ENCODE measurements at places on chromosomes 5 and 9. TPM values are rescaled to one million over a fixed set of nuclear protein-coding genes. Genes with fewer than 3 reads are reported as not detected.

PRR7 gene
- total RNA-seq: 0.48 TPM

SPATA31C1 gene
- not detected for total RNA-seq

TNIP1 gene
- total RNA-seq: 91.8 TPM

MIGA2 gene
- total RNA-seq: 27.9 TPM

IL5 gene
- total RNA-seq: not detected

NME5 gene
- total RNA-seq: 1.9 TPM

GPRIN1 gene
- 1.2 TPM for total RNA-seq

ECSCR gene
- total RNA-seq: 17.4 TPM

NAIP gene
- 37.7 TPM for total RNA-seq

DNA sequence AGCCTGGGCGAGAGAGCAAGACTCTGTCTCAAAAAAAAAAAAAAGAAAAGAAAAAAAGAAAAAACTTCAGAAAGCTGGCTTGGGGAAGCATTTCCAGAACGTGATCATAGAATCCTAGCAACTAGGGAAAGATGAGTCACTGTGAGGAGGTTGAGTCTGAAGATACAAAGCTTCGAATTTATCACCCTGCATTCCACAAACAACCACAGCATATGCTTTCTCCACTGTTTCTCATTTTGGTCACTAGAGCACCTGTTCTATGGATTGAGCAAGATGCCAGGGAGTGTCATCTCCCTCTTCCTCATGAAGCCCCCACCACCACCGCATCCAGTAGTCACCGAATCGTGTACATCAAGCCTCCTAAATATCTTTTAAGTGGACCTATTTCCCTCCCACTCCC is 37.9 kb downstream of the SEMA5A start:
- peak overlapping the region; percentile 38 for H3K27ac ChIP-seq
- no peaks in the 10 kb centered on the region for H3K27me3 ChIP-seq

GRCh38 chr5:103409013-103409670 is 150.6 kb downstream of the MACIR start:
- H3K4me1 ChIP-seq: no peaks in the 10 kb centered on the region
- no peaks in the 10 kb centered on the region for H3K36me3 ChIP-seq
- H3K4me3 ChIP-seq: no peak overlapping the region
- no peaks in the 10 kb centered on the region for H3K27me3 ChIP-seq
- no peak overlapping the region for H3K27ac ChIP-seq

DNA sequence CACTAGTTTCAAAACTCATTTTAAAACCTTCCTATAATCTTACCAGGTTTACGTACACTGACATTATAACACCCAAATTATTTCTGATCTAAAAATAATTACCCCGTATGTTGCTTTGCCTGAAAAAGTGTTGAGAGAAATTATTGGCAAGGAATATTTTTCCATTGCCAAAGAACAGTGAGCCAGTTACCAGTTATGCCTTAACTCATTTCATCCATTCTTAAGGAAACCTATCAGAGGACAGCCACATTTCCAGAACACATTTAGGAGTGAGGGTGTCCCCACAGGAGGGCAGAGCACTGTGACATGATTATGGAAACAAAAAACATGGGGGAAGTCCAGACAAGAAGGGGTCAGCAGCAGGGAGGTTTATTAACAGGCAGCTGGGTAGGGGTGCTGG is 52.2 kb downstream of the GABBR2 start:
- no peaks in the 10 kb centered on the region for H3K27me3 ChIP-seq
- H3K36me3 ChIP-seq: no peaks in the 10 kb centered on the region
- no peak overlapping the region for H3K4me3 ChIP-seq
- H3K27ac ChIP-seq: no peak overlapping the region
- DNase-seq: no peak
- no peaks in the 10 kb centered on the region for H3K4me1 ChIP-seq

DNA sequence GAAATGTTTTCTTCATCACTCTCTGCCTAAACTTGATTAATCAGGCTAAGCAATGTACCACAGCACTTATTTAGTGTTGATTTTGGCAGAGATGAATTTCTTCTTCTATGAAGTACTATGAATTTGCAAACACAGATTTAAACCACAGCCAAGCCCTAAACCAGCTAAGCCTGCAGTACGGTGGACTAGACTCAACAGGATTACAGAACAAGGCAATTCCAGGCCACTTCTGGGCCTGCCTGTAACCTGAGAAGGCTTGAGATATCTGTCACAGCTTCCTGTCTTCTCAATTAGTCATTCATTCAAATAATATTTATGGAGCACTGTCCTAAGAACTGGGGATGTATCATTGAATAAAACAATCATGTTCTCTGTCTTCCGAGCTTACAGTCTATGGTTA is 32.4 kb upstream of the CAST start:
- peak; percentile 66 for DNase-seq
- H3K27me3 ChIP-seq: no peaks in the 10 kb centered on the region
- no peaks in the 10 kb centered on the region for H3K36me3 ChIP-seq

- no peaks in the 10 kb centered on the region for H3K27me3 ChIP-seq
- peak overlapping the region; percentile 98 for H3K27ac ChIP-seq
- no peaks in the 10 kb centered on the region for H3K36me3 ChIP-seq
Measured at GRCh38 chr9:121201045-121201737, 478 bp downstream of the RAB14 start.

GRCh38 chr9:71760901-71761300 is 7.4 kb downstream of the CEMIP2 start:
- H3K27me3 ChIP-seq: no peaks in the 10 kb centered on the region
- no peaks in the 10 kb centered on the region for H3K36me3 ChIP-seq
- DNase-seq: no peak
- no peak overlapping the region for H3K27ac ChIP-seq

- no peak overlapping the region for H3K27ac ChIP-seq
- H3K4me1 ChIP-seq: no peaks in the 10 kb centered on the region
- no peaks in the 10 kb centered on the region for H3K27me3 ChIP-seq
- no peak for DNase-seq
Measured at GRCh38 chr9:135879237-135879601, 28.1 kb downstream of the CAMSAP1 start.

- no peak for DNase-seq
- no peak overlapping the region for H3K27ac ChIP-seq
Measured at GRCh38 chr9:3521966-3522365, 3.8 kb downstream of the RFX3 start.

GRCh38 chr9:131524665-131525315 is 6.3 kb downstream of the UCK1 start:
- no peak overlapping the region for H3K27ac ChIP-seq
- no peak overlapping the region for H3K4me3 ChIP-seq
- no peak for DNase-seq

DNA sequence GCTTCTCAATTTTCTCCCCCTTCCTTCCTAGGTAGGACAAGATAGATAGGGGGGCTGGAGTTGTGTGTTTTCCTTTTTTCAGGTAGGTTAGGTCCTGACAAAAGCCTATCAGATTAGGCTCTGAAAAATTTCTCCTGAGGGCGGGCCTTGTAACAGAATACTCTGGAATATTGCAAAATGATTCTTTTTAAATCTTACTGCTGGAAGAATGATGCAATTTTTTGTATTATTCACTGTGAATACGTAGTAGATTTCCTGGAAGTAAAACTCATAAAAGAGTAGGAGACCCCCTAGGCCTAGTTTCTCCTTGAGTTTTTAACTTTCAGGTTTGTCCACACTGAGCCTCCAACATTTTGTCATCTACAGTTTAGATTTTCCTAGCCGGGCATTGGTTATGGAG is 1701.8 kb downstream of the EFNA5 start:
- no peaks in the 10 kb centered on the region for H3K4me1 ChIP-seq
- H3K27ac ChIP-seq: no peak overlapping the region
- H3K4me3 ChIP-seq: no peak overlapping the region
- no peak for DNase-seq

DNA sequence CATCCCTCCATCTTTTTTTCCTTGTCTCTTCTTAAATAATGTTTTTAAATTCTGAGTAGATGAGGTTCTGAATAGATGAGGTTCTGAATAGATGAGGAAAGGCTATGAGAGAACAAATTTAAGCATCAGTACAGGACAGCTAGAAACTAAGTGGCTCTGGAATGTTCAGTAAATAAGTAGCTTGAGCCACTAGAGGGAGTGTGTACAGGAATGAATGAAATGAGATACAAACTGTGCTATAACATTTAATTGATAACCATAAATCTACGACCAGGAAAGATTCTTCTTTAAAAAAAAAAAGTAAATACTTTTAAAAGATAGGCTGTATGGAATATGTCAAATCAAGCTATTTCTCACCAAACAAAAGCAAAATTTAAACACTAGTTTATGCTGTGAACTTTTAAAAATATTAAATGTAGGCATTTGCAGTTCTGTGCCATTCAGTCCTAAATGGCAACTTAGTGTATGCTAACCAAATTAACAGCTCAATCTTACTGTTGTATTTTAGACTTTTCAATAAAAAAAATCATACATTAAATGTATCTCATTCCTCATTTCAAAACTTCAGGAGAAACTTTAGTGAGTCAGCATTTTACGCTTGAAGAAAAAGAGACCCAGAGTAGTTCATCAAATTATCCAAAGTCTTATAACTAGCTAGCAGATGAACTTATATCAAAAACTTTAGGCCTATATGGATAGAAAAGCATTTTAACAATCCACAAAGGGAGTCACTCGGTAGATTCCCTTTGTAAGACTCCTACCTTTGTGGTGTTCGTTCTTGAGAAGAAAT is 70.4 kb upstream of the SNX2 start:
- H3K27me3 ChIP-seq: no peaks in the 10 kb centered on the region
- no peak overlapping the region for H3K27ac ChIP-seq
- H3K4me3 ChIP-seq: no peak overlapping the region

DNA sequence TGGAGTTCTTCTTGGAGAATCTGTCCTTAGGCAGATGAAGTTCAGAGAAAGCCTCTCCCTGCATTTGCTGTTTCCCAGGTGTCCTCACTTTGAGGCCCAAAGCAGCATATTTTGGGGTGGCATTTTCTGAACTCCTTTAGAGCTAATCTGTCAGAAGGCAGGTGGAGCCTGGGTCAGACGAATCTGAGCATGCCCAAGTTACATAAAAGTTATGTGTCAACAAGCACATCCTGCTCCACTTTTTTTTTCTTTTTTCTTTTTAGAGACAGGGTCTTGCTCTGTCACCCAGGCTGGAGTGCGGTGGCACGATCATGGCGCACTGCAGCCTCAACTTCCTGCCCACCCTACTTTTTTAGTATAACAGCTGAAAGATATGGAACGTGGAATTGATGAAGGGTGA is 41.3 kb upstream of the HSPA9 start:
- H3K27me3 ChIP-seq: no peaks in the 10 kb centered on the region
- H3K27ac ChIP-seq: no peak overlapping the region
- no peak for DNase-seq
- no peaks in the 10 kb centered on the region for H3K4me1 ChIP-seq
- no peak overlapping the region for H3K4me3 ChIP-seq

DNA sequence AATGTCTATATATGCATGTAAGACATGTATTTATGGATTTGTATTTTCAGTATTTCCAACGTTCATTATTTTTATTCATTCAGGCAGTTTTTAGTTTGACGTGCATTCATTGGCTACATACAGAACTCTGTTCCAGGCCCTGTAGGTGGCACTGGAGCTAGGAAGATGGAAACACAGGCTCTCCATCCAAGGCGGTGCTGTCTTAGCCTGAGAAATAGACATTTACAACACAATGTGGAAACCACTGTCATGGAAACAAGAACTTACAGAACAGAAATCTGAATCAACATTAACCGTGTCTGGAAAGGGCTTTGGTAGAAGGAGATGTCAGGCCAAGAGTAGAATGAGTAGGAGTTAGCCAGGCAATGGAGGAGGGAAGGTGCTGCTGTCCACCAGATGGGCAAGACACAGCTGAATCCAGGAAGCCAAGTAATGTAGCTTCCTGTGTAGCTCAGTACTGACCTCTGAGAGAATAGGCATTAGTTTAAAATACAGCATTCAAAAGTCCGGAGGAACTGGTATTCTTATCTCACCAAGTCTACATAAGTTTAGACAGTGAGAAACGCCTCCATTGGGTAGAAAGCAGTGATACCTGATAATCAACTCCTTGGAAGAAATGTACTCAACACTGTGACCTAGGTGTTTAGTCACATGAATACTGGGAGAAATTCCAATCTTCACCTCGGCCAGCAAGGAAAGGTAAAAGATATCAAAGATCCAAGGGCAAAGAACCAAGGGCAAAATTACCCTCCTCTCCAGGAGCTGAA is 388.6 kb upstream of the CDH6 start:
- no peaks in the 10 kb centered on the region for H3K27me3 ChIP-seq
- DNase-seq: no peak
- no peak overlapping the region for H3K4me3 ChIP-seq
- H3K4me1 ChIP-seq: no peaks in the 10 kb centered on the region

DNA sequence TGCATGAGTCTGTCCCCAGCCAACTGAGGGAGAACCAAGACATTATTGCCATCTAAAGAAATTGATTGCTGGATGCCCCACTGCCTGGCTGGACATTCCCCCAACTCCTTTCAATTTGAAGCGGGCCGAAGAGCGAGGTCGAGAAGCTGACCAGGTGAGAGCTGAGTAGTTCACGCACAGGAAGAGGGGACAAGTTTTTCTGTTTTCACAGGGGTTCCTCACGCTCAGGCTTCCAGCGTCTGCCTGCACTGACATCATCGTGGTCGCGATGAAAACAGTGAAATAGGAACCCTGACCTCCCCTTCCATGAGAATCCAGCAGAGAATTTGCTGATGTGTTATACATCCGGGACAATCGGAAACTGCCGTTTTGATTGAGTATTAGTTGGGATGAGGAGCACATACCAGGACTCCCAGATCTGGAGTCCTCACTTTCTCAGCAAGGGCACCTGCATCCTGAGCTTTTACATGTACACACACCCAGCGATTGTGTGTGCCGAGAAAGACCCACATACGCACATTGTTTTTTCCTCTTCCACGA is 3.1 kb upstream of the DMRT3 start:
- no peaks in the 10 kb centered on the region for H3K36me3 ChIP-seq
- H3K4me1 ChIP-seq: peaks cover 10% of the 10 kb centered on the region
- no peak overlapping the region for H3K4me3 ChIP-seq
- no peak overlapping the region for H3K27ac ChIP-seq

- H3K27me3 ChIP-seq: no peaks in the 10 kb centered on the region
- no peaks in the 10 kb centered on the region for H3K36me3 ChIP-seq
- no peak overlapping the region for H3K4me3 ChIP-seq
Measured at GRCh38 chr9:128048663-128049062, 18.5 kb downstream of the NAIF1 start.

DNA sequence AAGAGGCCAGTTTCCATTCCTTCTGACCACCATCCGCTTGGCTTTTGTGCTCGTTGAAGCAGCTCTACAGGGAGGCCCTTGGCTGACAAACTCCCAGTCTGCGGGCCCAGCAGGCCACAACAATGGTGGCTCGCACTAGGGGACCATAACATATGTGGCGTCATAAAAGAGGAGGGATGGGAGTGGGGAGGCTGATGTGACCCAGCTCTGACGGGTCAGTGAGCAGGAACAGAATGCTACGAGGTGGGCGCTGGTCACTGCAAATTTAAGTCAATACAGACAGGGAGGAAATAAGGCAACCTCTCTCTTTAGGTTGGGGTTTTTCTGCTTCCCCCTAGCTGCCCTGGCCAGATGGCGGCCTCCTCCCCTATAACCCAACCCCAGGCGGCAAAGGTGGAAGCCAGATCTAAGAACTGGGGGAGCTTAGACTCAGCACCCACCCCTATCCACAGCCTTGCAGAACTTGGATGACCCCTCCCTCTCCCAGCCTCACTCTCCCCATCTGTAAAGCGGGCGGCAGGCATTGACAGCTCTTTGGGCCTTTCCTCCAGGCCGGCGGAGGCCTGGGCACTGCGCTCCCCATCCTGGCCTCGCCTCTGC is 778 bp downstream of the FRRS1L start:
- H3K27me3 ChIP-seq: no peaks in the 10 kb centered on the region
- peak overlapping the region; percentile 66 for H3K4me3 ChIP-seq
- no peaks in the 10 kb centered on the region for H3K4me1 ChIP-seq
- no peak for DNase-seq
- H3K27ac ChIP-seq: no peak overlapping the region

- no peaks in the 10 kb centered on the region for H3K4me1 ChIP-seq
- no peaks in the 10 kb centered on the region for H3K27me3 ChIP-seq
- no peak overlapping the region for H3K4me3 ChIP-seq
- H3K27ac ChIP-seq: no peak overlapping the region
Measured at GRCh38 chr9:99851500-99851822, 29.8 kb downstream of the NR4A3 start.

Data from breast epithelium (tissue), 4 donors.